Left renal cortex interstitium (tissue), 4 donors: ENCODE measurements at places on chromosomes 3 and 15.

DNA sequence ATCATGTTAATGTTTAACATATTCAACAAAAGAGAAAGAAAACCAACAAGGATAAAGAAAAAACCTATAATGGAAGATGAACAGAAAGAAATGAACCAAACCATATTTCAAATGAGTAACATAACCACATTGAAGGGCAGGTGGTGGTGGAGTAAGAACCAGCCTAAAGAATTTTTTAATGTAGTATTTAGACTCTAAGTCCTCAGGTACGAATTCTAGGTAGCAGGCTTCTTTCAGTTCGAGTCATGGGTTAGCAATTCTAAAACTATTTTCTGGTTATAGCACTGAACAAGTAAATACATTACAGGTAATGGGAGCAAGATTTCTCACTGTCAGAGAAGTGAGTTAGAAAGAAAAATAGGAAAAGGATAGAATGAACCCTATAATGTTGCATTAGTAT, 24.4 kb downstream of the DCBLD2 start:
- DNase-seq = no peak

- DNase-seq = no peak
Observed at GRCh38 chr3:181250714-181251113, 261.2 kb upstream of the DNAJC19 start.

- no peak for DNase-seq
Observed at GRCh38 chr3:178103140-178103539, 433.1 kb upstream of the KCNMB2 start.

DNA sequence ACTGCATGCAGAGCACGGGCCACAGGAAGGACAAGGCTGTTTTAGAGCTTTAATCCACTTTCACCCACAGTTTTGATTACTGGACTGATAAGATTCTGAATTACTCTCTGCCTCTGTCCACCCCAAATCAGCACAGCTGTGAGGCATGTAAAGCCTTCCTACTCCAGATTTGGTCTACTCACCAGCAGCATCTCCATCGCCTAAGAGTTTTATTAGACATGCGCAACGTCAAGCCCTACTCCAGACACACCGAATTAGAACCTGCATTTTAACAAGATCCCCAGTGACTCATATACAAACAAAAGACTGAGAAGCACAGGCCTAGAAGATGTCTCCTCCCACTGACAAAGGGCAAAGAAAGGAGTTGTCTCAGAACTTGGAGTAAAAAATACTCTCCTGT, 221.2 kb downstream of the TUSC7 start:
- DNase-seq = no peak

DNA sequence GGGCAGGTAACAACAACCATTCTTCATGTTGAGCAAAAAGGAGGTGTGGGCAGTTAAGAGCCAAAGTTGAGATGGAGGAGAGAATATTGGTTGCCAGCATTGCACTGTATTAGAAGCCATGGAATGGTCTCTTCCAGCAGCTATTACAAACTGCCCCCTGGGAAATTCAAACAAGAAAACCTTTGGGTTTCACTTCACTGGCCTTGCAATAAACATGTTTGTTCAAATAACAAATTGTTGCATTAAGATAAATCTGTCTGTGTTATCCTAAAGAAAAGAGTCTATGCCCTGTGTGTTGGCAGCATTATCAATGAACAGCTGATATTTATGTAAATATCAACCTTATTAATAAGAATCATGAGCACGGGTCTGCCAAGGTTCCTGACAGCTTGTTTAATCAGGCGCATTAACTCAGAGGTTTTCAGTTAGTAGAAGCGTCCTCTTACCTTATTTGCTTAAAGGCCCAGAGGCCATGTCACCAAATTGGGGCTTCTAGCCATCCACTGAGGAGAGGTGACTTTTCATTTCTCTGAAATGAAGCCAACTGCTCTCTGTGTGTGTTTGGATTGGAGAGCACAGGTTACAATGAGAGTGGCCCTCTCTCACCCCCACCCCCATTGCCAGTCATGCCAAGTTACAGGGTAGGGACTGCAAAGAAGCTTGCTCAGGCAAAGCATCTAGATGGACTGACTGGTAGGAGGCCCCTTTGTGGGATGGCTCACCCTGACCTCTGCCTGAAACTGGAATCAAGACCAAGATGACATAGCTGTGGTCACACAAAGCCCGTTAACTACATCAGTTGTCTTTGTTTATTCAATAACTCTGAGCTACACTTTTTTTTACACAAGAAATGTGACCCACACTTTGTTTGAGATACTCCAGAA, 10.5 kb downstream of the FILIP1L start:
- DNase-seq = no peak

DNA sequence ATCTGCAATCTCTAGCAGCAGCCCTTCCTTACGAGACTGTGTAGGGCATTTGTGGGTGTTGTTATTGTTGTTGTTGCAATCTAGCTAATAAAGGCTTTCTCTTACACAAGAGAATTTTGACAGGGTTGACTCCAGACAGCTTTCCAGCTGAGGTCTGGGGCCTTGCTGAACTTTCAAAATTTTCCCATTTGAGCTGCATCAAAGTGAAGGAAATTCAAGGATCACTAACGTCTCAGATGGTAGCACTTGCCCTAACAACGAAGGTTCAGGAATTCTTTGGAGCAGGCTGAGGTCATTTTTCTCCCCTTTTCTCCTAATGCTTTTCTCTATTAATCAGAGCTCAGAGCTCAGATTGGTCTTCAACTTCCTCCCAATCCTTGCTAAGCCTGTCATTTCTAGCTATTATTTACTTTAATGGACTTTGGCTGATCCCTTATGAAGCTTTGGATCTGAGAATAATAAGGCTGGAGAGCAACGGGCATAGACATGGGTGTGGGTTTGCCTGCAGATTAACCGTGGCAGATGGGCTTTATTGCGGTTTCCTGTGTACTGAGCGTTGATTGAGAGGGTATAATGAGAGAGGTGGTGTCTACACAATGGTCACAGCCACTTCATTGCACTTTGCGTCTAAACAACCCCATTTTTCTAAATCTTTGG, 614.0 kb upstream of the AGTR1 start:
- no peak for DNase-seq

DNA sequence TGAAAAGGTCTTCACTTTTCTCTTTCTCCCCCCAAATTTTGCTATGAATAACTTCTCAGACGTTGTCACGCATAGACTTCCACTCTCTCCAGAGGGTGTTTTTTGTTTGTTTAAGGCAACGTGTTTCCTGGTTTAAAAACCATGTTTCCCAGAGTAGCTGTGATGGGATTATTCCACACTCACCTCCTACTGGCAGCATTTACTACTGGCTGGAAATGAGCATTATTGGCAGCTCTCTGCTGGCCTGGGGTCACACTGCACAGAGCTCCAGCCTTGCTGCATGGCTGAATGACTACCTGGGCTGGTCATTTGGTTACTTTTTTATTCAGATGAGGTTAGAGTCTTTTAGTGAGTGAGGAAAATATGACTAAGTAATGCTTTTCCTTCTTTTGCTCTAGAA, 65.2 kb downstream of the RARB start:
- no peak for DNase-seq

DNA sequence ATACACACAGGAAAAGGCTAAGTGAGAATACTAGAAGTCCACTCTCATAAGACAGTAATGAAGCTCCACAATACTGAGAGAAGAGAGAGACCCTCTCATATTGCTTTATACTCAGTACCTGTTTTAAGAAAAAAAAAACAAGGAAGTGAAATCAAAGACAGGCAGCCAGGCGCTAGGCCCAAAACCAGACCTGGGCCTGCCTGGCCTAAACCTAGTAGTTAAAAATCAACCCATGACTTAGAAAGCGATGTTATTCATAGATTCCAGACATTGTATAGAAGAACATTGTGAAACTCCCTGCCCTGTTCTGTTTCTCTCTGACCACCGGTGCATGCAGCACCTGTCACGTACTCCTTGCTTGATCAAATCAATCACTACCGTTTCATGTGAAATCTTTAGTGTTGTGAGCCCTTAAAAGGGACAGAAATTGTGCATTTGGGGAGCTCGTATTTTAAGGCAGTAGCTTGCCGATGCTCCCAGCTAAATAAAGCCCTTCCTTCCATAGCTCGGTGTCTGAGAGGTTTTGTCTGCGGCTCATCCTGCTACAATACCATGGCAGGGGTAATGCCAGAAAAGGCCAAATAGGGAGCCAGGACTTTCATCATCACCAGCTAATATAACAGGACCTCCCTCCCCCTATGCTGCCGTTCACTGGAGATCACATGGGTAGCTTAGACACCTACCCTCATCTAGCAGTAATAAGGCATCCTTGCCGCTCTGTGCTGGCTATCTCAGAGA, 1294.1 kb downstream of the NSUN3 start:
- DNase-seq = no peak

DNA sequence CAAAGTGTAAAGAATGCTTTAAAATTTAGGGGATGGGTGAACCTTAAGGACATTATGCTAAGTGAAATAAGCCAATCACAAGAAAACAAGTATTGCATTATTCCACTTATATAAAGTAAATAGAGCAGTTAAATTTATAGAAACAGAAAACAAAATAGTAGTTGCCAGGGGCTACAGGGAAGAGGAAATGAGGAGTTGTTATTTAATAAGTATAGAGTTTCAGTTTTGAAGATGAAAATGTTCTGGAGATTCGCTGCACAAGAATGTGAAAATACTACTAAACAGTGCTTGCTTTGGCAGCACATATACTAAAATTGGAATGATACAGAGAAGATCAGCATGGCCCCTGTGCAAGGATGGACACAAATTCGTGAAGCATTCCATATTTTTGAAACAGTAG, 32.0 kb downstream of the DNAH12 start:
- DNase-seq = no peak

- no peak for DNase-seq
Observed at GRCh38 chr3:183131735-183132134, 30.8 kb downstream of the LAMP3 start.

DNA sequence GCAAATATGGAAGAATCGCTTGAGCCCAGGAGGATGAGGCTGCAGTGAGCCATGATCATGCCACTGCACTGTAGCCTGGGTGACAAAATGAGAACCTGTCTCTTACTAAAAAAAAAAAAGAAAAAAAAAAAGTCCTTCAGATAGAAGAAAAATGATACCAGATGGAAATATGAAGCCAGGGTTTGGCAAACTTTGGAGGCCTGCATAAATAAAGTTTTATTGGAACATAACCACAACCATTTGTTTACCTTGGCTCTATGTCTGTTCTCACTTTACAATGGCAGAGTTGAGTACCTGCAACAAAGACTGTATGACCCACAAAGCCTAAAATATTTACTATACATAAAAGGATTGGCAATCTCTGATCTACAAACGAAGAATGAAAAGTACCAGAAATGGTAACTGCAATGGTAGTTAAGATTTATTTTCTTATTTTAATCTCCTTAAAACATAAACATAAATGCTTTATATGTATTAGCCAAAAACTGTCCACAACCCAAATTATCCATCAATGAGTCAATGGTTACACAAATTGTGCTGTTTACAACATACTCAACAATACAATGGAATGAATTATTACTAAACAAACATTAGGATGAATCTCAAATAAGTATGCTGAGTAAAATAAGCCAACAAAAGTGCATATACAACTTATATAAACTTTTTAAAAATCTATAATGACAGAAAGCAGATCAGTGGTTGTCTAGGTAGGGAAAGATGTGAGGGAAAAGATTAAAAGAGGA, 41.8 kb downstream of the GOLGB1 start:
- DNase-seq = no peak

DNA sequence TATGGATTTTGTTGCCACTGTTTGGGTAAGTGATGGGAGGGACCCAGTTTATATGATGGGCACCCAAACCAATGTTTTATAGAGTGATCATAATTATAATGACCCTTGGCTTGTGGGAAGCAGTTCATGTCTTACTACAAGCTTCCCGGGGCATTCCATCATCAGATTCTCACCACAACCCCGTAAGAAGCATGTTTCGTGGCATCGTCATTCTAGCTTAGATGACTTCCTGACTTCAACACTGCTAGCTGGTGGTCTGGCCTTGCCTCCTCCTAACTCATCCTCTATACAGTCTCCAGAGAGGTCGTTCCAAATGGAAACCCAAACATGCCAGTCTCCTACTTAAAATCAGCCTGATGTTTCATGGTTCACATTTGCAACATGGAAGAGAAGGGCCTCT, 226.9 kb downstream of the ADAMTS9 start:
- no peak for DNase-seq

- no peak for DNase-seq
Observed at GRCh38 chr3:56823984-56824703, 22.4 kb upstream of the ARHGEF3 start.

DNA sequence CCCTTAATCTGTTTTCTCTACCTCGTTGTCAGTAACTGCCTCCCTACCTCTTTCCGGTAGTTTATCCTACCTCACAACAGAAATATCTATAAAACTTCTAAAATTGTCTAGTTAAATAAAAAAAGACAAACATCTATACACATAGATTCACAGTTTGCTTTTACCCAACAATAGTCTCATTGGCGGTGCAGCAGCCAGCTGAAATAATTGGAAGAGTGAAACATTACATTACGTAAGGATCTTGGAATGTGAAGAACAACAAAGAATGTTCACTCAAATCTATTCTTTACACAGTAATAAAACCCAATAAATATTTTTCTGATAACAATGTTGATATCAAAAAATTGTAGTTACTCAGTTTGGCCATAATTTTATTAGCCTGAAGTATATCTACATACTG, 115.5 kb upstream of the ARPP21 start:
- no peak for DNase-seq

DNA sequence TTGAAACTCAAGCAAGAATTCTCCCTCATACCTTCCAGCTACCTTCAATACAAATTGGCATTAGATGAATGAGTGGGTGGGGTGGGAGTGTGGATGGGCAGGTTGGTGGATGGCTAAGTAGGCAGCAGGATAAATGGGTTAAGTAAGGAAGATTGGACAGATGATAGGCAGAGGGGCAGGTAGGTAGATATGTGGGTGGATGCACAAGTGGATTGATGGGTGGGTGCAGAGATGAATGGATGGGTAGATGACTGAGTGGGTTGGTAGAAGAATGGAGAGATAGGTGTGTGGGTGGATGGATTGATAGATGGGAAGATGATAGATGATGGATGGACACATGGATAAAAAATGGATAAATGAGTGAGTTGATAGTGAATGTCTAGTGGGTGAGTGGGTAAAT, 27.6 kb downstream of the VIPR1 start:
- no peak for DNase-seq

GRCh38 chr15:49024840-49025239, 21.4 kb downstream of the SECISBP2L start:
- no peak for DNase-seq

DNA sequence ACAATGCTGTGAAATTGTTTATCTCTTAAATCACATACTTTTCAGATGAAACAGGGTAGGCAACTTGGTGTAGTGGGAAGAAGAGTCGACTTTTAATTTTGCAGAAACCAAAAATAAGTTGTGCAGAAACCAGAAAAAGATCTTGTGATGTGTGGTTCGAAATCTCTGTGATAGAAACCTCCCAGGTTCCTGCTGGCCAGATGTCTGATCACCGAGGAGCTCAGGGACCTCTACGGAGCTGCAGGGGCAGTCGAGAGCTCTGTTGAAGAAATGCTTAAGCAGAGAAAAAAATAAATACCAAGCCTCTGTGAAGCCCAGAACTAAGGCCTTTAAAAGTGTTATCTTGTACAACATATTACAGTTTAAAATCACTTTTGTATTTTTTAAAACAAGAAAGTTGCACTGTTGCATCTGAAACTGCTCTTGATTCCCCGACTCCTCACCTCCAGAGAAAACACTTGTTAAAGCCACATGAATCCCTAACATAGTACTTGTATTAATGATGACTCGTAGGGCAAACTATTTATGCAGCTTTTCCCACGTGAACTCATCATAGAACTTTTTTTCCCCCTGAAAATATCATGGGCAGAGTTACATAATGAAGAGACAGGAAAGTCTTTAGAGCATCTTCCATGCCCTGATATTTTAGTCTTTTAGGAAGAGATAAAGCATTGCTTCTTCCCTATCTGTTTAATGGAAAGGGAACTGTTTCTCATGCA, 51.3 kb downstream of the CCK start:
- no peak for DNase-seq
